ENCODE measurements at places on chromosomes 5 and 9.
A peak's percentile ranks its signal among the peaks of the same experiment; 100 is the strongest.

- peak; percentile 89 for DNase-seq
Observed at GRCh38 chr9:127417131-127418036, 6.8 kb upstream of the ZNF79 start.

- no peak for DNase-seq
Observed at GRCh38 chr9:128995791-128996190, 32.3 kb downstream of the SH3GLB2 start.

- DNase-seq = no peak
Observed at GRCh38 chr5:102537011-102537410, 38.2 kb upstream of the SLCO6A1 start.

GRCh38 chr9:131698618-131698985 is 41.3 kb downstream of the RAPGEF1 start:
- DNase-seq = no peak

GRCh38 chr5:141779503-141779973 is 97.5 kb upstream of the ARAP3 start:
- DNase-seq = no peak

DNA sequence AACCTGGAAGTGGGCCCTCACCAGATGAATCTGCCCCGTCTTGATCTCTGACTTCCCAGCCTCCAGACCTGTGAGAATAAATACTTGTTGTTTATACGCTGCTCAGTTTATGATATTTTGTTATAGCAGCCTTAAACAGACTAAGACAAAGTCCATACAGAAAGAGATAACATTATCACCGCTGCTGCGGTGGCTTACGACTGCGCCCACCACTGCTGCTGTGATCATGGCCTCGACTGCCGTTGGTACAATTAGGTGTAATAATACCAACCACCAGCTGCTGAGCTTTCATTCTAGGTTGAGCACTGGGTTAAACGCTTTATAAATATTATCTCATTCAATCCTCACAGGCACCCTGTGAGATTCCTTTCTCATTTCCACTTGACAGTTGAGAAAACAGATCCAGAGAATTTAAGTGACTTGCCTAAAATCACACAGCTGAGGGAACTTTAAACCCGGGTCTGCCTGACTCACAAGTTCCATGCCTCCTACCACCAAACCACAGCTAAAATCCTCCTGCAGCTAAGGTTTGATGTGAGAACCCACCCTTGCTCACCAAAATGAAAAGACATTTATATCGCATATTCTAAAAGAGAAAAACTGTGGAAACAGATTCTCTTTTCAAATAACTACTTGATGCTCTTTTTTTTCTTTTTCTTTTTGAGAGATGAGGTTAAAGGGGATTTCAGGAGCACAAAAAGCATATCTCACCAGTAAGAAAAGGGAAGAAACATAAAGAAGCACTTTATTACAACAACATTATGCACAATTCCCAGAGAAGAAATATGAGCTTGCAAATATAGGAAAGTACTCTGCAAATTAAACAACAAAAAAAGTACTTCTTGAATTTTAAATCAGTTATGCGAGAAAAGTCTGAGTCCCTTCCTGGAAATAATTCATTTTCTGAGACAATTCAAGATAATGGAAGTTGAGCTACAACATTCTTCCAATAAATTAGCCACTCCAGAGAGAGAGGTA is 23.9 kb downstream of the GOLM1 start:
- DNase-seq = no peak

- no peak for DNase-seq
Observed at GRCh38 chr5:73183000-73183399, 10.0 kb downstream of the TMEM174 start.

- DNase-seq = no peak
Observed at GRCh38 chr5:80387063-80387768, 20.6 kb upstream of the ZFYVE16 start.

DNA sequence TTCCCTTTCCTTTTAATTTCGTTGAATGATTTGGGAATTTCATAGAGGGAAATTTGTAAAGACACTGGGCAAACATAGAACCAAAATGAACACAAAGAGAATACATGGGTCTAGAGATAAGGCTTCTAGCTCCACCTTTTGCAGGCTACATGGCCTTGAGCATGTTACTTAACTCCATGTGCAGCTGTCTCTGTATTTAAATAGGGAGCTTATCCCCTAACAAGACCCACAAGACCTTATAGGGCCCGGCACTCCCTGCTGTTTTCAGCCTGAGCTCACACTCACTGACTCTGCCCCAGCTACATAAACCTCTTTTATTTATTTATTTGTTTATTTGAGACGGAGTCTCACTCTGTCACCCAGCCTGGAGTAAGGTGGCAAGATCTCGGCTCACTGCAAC is 30.6 kb upstream of the TLE1 start:
- DNase-seq = no peak

GRCh38 chr5:74127381-74128320 is 501.7 kb downstream of the ARHGEF28 start:
- no peak for DNase-seq

DNA sequence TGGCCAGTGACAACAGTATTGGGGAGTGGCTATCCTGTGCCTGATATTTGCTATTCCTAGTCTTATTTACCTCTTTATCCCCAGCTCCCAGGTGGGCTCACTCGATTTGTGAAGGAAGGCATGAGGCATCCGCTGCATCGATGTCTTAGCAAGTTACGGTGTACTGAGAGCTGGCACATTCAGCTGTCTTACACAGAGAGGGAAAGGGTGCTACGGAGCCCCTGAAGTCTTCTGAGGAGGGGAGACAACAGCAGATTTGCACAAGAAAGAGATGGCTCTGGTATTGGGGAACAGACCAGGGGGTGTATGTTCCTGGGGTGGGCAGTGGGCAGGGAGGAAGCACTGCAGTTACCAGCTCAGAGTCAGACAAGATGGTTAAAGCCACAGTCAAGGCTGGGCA is 172.6 kb downstream of the FGF18 start:
- DNase-seq = no peak

DNA sequence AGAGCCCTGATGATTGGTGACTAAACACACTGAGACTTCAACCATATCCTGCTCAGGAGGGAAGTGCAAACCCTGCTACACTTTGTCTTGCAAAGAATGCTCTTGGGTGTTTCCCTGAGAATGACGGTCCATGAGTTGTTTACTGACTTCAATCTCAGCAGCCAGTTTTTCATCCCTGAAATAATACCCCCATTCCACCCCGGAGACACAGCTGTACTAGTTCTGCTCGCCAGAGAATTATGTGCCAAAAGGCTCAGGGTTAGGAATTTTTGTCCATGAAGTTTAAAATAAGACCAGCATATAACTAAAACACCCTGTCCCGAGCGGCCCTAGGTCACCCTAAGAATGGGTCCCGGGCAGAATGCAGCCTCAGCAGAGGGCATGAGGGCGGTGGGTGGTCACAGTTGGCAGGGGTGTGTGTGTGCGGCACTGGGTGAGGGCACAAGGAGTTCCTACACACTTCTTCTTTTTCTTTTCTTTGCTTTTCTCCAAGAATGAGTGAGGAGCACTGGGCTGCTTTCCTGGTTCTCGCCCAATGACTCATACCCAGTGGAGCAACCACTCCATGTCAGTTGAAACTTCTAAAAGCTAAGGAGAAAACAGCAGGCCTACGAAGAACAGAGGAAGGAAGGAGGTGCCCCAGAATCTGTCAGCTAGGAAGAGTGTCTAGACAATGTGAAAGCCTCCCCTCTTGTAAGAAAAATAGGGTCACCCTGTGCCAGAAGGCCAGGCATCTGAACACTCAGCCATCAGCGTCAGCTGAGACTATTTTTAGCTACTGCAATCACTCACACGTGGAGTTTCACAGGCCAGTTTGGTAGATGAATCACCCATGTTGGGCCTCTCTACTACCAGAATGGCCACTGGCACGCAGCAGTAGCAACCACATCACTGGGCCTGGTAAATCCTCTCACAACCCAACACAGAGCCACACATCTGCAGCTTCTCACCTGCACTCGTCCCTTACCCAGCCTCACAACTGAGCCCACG is 105.9 kb downstream of the DPYSL3 start:
- DNase-seq = peak; percentile 71

DNA sequence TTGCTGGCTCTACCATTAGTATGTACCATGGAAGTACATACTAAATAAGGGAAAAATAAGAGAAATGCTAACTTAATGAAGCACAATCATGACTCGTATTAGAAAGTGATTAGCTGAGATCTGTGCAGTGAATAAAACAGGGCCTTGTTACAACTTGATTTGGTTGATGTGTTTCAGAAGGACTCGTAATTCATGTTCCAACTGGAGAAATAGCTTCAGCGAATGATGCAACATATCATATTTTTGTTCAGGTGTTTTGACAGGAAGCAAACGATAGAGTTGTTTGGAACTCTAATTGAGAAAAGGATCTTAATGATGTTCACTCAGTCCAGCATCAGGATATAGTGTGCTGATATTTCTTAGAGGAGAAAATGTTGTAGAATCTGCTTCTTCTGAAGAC is 474.6 kb upstream of the WWC1 start:
- peak; percentile 96 for DNase-seq

- DNase-seq = no peak
Observed at GRCh38 chr9:122346478-122347347, 24.1 kb upstream of the PTGS1 start.

- no peak for DNase-seq
Observed at GRCh38 chr5:31495336-31495735, 36.6 kb downstream of the DROSHA start.

GRCh38 chr9:110579034-110579861 is at the start of gene SVEP1:
Gene SVEP1 (minus strand): TSS chr9:110579741. CDS start chr9:110579543, 198 bp downstream.
- DNase-seq = no peak

DNA sequence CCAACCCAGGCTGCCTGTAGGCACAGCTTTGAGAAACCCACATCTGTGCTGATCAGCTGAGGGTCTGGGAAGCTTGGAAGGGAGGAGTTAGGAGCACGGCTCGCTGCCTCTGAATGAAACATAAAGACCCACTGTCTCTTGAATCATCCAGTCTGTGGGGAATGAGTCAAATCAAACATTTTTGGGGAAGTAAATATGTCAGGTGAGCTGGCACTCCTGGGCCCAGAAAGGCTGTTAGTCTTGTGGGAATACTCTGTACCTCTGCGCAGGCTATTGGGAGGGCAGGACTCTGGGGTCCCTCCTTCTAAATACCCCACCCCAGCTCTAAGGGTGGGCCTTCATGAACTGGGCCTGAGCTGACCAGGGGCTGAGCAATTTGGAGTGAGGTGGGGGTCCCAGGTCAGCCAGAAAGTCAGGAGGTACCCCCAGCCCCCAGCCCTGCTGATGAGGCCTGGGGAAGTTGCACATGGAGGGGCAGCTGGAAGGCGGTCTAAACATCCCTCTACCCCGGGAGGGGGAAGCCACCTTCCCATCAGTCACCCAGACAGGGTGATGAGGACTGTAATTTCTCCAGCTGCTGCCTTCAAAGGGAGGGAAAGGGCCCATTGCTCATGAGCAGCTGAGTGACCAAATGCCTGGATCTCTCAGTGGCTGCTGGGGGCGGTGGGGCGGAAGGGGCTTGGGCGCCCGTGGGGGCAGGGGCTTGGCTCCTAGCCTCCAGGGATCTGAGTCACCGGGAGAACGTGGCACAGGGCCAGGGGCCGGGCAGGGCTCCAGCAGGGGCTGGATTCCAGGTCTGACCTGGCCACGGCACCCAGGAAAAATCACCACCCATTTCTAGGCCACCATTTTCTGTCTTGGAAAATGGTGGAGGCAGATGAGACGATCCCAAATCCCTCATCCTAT is 10.8 kb downstream of the FIBCD1 start:
- peak; percentile 91 for DNase-seq

DNA sequence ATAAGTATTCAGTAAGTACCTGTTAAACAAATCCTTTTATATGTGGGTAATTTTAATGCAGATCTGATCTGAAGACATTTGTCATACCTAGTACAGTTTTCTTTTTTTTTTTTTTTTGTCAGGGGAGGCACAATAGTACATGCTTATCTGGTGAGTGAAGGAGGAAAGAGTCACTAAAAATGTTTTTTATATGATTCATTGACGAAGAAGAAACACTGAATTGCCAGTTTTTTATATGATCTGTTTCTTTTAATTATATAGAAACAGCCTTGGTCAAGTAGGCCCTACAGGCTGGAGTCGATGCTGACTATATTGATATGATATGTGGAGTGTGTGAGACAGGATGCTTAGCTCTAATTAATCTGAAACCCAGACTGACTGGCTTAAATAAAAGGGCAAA is 315.2 kb downstream of the PSAT1 start:
- DNase-seq = peak; percentile 42

- peak; percentile 83 for DNase-seq
Observed at GRCh38 chr5:55360190-55360589, 52.4 kb downstream of the MTREX start.

DNA sequence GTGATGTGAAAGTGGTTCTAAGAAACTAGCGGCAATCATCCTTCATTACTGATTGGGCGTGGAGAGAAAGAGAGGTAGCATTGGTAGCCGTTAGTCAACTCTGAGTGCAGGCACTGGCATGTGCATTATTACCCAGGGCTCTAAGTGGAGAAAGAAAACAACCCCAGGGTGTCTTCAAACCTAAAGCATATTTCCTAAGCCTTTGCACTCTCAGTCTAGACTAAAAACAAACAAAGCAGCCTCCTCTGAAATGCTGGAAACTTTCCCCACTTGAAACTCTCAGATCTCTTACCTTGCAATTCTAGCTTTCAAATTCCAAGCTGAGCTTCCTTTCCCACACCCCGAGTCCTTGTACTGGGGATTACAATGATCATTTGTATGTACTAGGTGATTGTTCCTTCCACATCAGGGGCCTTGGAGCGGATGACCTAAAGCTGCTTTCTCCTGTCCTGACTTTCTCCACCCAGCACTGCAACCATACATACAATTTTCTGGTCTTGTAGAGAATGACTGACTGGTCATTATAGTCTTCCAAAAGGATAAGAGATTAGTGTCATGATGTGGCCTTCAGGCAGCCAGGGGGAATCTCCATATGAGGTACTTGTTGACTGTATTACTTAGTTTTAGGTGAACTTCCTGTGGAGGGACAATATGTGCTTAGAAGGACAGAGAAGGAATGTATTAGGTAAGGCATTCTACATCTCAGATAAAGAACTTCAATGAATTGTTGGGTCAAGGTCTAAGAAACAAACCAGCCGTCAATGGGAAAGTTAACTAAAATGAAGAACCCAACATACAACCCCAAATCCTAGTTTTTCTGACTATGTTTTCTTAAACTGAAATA is 98.3 kb upstream of the CDKN2B start:
- peak; percentile 88 for DNase-seq

DNA sequence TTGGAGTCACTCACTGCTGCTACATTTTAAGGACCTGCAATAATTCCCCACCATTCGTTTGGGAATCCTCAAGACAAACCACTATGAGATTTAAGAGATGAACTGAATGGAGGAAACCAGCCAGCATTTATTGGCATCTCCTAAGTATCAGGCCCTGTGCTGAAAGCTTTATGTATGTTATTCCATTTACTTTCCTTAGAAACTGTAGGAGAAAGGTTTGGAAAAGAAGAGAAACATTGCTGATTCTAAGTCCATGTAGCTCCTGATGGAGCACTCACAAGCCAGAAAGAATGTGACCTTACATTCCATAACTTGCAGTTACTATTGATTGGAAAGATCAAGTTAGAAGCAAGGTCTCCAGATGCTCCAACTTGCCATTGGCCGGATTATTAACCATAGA is 267.4 kb downstream of the GAS1 start:
- no peak for DNase-seq

DNA sequence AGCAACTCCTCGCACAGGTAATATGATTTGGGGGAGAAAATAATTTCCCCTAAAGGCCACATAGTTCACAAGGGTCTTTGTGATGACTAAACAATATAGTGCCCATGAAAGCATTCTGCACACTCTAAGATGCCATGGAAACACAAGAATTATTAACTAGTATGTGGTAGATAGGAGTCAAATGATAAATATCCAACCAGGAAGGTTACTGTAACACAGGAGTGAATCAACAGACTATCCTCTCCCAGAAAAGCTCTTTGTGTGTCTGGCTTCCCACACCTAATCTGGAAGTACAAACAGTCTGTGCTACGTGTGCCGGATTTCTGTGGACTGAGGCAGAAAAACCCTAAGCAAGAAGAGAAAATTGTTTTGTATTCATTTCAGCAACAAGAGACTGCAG is 70.0 kb downstream of the OTP start:
- no peak for DNase-seq
